ENCODE measurements at places on chromosomes 6 and 20.

DNA sequence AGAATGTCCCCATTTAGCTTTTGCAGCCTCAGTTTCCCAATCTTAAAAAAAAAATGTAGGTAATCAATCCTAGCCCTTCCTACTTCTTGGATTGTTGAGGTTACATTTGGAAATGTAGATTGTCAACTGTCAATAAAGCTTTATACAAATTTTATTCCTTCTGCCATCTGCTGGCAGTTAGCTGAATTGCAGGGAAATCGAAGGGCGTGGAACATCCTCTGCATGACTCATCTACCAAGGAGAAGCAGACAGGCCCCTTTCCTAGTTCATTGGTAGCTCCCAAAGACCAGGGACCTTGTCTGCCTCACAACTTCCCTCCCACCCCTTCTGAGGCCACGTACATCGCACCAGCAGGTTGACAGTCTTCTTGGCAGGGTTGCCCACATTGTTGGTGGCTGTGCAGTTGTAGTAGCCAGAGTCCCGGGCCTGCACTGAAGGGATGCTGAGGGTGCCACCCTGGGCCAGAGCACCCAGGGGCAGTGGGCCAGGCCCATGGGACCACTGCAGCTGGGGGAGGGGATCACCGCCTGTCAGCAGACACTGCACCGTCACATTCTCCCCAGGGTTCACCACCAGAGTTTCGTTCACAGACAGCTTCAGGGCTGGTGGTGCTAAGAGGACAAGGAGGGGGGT lies 43.6 kb downstream of the MDGA1 start:
- DNase-seq: no peak

DNA sequence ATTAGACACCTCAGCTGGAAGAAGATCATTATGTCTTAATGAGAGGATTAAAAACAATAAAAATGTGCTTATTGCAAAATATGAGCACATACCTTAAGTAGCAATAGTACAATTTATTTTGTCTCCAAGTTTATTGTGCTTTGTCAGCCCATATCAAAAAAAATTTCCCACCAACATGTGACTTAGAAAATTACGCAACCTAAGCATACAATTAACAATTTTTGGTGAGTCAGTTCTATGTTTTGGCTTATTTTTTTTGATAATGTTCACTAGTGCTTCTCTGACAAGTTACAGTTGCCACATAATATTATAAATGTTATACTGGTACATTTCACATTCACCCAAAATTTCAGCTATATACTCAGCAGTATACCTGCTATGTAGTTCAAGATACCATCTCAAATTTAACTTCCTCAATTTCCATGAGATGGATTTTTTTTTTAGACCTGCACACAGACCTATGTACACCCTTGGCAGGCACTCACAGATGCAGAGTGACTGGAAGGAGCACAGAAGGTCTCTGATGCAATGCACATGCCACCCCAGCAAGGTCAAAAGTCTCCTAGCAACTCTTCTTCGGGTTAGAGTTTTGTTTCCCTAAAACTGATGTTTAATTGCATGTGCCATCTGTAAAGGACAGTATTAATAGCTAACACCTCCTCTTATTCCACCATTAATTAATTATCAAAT lies 112.4 kb downstream of the PRKN start:
- DNase-seq: no peak

- no peak for DNase-seq
Measured at GRCh38 chr6:145313041-145313855, 422.1 kb downstream of the EPM2A start.

GRCh38 chr6:142300758-142301650 lies 803 bp upstream of the ADGRG6 start:
- no peak for DNase-seq

GRCh38 chr6:68343901-68344300 lies 291.2 kb upstream of the ADGRB3 start:
- DNase-seq: no peak

DNA sequence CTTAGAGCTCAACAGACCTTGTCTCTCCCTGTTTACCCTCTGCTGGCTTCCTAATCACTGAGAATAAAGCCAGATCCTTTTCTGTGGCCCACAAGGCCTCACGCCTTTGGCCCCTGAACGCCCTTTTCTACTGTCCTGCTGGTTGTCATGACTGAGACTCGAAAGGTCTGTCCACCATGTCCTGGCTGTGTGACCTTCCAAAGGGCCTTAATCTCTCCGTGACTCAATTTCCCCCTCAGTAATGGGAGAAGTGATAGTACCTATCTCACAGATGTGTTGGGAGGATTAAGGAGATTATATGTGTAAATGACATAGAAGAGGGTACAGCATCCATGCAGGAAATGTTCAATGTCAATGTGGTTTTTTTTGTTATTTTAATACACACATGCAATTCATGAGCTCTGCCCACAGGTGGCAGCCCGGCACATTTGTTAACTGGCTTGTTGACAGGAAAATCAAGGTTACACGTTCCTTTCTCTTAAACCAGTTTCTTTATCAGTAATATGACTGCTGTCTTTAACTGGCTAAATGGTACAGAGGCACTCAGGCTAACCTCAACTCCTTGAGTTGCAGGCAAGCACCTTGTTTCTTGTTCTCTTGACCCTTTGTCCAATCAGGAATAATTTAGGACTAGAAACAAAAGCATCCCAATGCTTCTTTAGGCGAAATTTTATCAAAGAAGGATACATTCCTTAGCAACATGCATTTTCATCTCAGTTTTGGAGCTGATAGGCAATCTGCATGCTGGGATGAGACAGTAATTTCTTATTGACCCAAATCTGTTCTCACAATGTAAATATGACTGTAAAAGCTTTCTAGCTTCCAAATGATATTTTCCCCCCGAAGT lies 16.6 kb downstream of the SLC22A1 start:
- peak; percentile 74 for DNase-seq

- DNase-seq: no peak
Measured at GRCh38 chr20:57460781-57461465, 64.0 kb downstream of the CTCFL start.

DNA sequence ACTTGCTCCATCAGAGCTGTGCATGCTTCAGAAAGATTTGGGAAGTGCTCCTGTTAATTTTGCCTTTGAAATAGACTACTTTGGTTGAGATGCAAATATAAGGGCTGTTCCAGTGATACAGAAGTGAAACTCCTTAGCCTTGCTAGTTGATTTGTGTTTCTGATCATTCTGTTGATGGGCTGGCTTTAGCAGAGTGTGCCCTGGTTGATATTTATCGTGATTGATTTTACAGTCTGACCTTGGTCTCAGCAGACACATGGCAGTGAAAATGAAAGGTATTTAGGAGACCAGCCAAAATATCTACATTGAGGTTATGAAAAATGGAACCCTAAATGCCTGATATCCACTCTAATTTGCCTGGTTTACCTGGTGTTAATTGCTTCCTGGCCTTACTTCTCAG lies 122.1 kb upstream of the CEP162 start:
- no peak for DNase-seq
